ENCODE measurements at places on chromosomes 5 and 9. TPM values are rescaled to one million over a fixed set of nuclear protein-coding genes. Genes with fewer than 3 reads are reported as not detected.

- DNase-seq, result no peak
These were observed 282.6 kb upstream of the PTGER4 start for GRCh38 chr5:40397091-40397490.

DNA sequence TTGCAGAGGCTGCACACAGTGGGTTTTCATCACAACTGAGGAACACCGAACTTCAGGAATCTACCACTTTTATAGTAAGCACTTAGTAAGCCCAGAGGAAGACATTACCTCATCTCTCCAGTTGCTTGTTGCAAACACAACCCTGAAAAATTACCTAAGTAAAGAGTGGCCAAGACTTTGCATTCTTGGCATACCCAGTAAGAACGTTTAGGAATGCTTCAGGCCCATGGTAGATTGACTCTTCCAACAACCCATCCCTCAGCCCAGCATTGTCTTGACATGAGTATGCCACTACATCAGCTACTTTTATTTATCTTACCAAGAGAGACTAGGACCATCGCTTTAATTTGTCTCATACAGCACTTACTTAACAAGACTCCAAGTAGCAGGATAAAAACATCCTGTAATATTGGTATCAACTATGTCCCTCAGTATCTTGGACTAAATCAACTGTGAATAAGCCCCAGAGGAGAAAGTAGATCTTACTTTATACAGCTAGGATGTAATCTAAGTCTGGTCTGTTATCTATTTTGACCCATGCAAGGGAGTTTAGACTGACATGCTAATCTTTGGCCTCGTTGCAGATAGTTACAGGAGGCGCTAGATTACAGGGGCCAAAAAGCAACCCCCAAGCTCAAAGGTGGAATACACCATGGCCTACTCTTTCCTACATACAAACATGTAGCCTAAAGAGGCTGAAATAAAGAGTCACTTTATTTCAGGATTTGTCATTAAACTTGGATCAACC, 114.9 kb downstream of the INVS start:
- DNase-seq, result no peak

- no peak for DNase-seq
These were observed 88.6 kb downstream of the JAK2 start for GRCh38 chr9:5073701-5074100.

GRM6 gene
- not detected for total RNA-seq

ELAVL2 gene
- not detected for total RNA-seq
